ENCODE measurements at places on chromosomes 7 and 10. TPM values are rescaled to one million over a fixed set of nuclear protein-coding genes. Genes with fewer than 3 reads are reported as not detected.

GRCh38 chr7:22627136-22627535 is 99.9 kb upstream of the IL6 start:
- DNase-seq, result no peak

DNA sequence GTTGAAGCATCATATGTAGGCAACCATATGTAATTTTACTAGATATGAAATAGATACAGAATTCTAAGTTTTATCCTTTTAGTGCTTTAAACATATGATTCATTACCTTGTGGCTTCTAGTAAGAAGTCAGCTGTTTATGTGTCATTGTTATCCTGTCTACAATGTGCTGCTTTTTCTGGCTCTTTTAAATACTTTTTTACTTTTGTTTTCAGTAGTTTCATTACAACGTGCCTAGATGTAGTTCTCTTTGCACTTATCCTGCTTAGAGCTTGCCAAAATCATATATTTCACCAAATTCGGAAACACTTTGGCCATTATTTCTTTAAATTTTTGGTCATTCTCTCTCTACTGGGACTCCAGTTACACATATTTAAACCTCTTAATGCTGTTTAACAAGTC is 26.4 kb downstream of the YAE1 start:
- DNase-seq, result no peak

DNA sequence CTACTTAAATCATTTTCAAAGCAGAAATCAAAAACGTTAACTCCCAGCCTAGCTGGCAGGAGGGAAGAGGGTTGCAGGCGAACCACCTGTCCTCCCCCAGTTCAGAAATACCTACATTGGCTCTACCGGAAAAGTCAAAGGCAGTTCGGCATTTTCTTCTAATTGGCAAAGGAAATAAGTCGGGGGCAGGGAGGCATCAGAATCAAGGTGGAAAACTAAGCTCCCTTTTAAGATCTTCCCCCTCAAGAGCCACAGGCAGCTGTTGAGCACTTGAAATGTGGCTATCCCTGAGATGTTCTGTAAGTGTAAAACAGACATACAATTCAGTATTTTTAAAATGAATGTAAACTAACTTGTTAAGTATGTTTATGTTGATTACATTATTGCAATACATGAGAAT is 957 bp upstream of the ELMO1 start:
- DNase-seq, result no peak

DNA sequence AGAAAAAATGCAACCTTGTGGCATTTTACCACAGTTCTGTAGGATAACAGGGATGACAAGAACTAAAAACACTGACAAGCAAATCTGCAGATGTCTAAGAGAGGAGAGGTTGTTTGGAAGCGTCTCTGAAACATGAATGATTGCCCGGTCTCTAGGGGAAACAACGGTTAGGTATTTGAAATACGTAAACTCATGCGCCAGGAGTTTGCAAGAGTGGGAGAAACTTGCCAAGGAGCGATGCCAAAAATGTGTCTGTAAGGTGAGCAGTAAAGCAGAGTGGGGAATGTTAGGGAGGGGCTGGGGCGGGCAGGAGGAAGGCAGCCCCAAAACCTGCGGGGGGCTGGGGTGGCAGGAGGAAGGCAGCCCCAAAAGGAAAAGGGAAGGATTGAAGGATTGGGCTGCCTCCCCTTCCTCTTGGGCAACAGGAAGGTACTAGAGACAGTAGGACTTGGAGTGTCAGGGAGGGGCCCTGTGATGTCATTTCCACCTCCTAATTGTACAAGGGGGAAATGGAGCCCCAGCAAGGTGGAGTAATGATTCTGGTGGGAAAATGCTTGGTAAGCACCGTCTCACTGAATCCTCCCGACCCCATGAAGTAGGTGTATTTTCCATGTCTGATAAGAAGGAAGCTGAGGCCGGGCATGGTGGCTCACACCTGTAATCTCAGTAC is 33.2 kb upstream of the PLEKHA1 start:
- DNase-seq, result no peak

DNA sequence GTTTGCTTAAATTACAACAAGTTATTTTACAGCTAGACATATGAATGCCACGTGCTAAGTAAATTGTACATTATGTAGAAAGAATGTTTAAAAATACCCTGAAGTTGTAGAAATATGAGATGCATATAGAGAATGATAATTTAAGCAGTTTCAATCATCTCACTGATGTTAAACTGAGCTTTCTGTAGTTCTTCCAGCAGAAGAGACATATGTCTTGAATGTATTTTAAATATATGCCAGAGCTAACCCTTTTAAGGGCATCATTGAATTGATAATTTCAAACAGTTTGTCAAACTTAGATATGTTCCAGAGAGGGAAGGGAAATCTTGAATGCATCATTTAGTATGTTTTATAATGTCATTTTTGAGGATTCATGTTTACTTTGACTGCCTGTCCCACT is 255.2 kb downstream of the MDFIC start:
- no peak for DNase-seq

DNA sequence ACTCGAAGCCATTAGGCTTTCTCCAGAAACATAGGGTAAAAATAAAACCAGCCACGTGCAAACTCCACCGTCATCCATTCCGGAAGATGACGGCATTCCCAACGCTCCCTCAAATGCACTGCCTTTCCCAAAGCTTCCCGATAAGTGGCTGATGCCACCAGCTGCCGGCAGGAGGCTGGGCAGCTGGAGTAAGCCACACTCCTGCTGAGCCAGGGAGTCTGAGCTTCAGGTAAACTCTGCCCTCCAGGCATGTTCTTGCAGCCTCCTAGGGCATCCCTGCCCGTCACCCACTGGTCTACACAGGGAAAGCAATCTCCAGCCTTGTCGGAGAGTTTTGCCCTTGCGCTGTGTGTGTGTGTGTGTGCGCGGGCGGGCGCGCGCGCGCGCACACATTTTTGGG is 40.5 kb upstream of the TMEM273 start:
- DNase-seq, result no peak

- DNase-seq, result no peak
These were observed 41.5 kb upstream of the SMIM30 start for GRCh38 chr7:113159746-113160339.

- no peak for DNase-seq
These were observed 22.7 kb downstream of the ZNF22 start for GRCh38 chr10:45023426-45023825.

- no peak for DNase-seq
These were observed 151.9 kb downstream of the PRKAG2 start for GRCh38 chr7:151724920-151725584.

DNA sequence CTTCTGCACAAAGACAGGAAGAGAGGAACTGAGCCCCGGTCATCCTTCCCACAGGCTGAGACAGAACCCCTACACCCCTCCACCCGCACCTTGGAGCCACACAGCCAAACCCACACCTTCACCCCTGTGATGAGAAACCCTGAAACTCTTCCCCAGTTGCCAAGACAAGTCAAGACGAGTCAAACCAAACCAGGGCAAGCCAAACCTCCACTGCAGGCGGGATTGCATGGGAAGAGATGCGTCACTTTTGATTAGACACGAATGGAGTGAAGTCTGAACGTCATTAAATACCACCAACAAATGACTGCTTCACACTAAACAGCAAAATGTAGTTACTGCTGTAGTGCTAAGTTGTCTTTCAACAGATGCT is 73.8 kb downstream of the PRPF18 start:
- DNase-seq, result no peak

GRCh38 chr7:96034940-96035727 is 262.8 kb downstream of the DYNC1I1 start:
- no peak for DNase-seq

- no peak for DNase-seq
These were observed 48.2 kb downstream of the GSDME start for GRCh38 chr7:24709051-24709450.

DNA sequence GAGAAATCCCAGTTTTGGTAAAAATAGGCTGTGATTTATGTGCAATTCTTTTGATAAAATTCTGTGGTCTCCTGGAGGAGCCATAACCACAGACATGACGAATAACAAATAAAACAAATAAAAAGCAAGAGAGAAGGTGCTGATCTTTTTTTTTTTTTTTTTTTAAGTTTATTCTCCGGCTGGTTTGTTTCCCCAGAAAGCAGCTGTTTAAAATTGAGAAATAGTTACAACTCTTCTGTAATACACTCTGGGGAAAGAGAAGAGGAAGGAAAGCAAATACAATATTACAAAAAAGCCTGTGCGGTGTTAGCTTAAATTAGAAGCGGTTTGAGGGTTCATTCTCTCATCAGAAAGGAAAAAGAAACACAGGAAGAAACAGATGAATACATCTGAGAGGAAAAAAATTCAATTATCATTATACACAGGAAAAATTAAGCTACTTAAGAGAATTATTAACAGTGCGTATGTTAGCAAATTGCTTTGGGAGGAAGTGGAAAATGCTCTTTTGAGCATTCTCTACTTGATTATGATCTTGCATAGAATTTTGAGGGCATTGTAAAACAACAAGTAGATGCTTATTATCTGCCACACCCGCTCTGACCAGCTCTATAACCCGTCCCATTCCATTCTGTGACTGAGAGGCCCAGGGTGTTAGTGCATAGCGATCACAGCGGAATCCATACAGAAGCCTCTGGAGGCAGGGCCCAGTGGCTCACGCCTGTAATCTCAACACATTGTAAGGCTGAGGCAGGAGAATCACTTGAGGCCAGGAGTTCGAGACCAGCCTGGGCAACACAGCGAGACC is 40.6 kb upstream of the WAC start:
- DNase-seq, result no peak

DNA sequence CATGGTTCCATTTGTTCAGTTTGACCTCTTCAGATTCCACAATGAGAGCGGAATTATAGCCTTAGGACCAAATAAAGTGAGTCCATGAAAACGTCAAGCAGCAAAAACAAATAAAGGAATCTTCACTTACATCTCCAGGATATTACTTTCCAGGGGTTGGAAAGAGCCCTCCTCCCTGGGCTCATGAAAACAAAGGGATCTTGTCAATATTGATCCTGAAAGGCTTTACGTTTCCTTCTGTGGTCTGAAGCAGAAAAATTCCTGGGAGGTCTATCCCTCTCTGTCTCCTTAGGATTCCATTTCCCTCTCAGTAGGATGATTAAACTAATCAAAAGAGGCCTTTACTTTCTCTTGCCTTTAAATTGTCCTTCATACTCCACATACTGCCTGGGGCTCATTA is 293.5 kb downstream of the GPAM start:
- DNase-seq, result no peak

DNA sequence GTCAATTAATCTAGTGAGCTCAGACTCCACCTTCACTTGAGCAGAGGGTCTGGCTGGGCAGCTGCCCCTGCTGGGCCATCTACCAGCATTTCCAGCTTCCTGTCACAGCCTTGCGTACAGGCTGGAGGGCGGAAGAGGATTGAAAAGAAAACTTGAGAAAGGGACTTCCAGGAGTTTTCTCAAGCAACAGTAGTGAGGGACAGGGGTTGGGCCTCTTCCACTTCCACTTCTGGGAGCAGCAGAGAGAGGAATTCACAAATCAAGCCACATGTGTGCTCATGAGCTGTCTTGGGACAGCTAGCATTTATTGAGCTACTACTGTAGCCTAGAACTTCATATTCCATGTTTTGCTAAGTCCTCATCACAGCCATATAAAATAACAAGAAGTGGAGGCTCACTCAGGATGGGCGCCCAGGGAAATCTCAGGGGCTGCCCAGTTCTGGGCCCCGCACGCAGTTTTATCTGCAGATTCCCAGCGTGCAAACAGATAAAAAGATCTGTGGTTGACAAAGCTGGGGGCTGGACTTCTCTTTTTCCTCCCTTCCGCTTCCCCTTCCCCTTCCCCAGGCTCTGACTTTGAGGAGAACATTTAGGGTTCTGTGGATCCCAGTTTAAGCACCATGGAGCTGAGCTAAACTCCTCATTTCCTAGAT is 135.8 kb downstream of the RGS10 start:
- DNase-seq, result no peak

- DNase-seq, result no peak
These were observed 237.8 kb downstream of the SEMA3E start for GRCh38 chr7:83410989-83411591.

GRCh38 chr7:40437936-40438634 is 303.3 kb downstream of the SUGCT start:
- no peak for DNase-seq

- DNase-seq, result no peak
These were observed 102.8 kb downstream of the PRKG1 start for GRCh38 chr10:51176976-51177695.

- DNase-seq, result no peak
These were observed 284.0 kb upstream of the RNF32 start for GRCh38 chr7:156356551-156356950.

DNA sequence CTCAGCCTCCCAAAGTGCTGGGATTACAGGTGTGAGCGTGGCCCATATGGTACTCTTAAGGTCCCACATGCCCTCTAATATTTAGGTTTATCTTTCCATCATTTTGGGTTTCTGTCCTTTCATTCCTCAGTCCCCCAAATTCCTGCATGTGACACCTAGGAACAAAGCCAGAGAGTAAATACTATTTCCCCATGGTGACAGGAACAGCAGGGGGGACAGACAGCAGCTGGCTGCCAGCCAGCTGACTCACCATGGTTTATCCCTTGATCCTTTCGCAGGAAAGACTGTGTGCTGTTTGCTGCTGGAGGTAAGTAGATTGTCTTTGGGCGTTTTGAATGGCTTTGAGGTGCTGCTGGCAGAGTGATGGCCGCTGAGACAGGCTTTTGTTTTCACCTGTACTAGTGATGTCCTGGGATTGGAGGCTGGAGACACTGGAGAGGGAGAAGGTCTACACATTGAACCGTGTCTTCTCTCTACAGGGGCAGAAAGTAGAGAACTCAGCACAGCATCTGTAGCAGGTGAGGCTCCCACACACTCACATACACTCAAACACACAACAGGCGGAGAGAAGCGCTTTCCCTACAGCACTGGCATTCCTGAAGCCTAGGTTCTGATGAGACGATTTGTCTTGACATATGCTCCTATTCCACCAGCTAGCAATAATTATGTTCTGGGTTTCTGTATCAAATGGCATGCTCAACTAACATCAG is 83.7 kb upstream of the EFCAB10 start:
- no peak for DNase-seq

DNA sequence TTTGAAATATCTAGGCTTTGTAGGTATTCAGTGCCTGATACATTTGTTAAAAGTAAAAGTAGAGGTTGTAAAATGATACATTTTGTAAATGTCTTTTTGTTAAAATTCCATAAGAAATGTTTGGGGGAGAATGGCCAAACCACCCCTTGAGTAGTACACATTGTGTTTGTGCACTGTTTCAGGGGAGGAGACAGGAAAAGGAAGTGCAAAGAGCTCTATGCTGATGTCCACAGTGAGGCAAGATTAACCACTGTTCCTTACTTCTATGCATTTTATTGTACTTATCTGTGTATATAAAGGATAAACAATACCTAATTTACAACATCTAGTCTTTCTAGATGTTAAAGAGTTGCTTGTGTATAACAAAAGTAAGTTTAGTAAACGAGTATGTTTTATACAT is 7.4 kb upstream of the CYCS start:
- no peak for DNase-seq

- no peak for DNase-seq
These were observed 13.1 kb downstream of the FXYD4 start for GRCh38 chr10:43384252-43385221.

Gene GALNT17
- total RNA-seq, result not detected

Gene PMS2
- 15.6 TPM for total RNA-seq

Gene SLC39A12
- total RNA-seq, result not detected

Gene CCDC146
- total RNA-seq, result 20.1 TPM

Gene OR2AE1
- not detected for total RNA-seq

Gene CCL26
- total RNA-seq, result not detected

Gene LARP4B
- total RNA-seq, result 95.4 TPM

Gene FAM25A
- not detected for total RNA-seq

Gene CXCL12
- total RNA-seq, result not detected

Gene MYL10
- not detected for total RNA-seq

All from natural killer cell (primary cell).